ENCODE measurements at places on chromosomes 4 and X. TPM values are rescaled to one million over a fixed set of nuclear protein-coding genes. Genes with fewer than 3 reads are reported as not detected.

Gene DDIT4L
- 0.37 TPM for total RNA-seq

Gene HSFX3
- total RNA-seq: not detected

Gene UGT2B11
- not detected for total RNA-seq

Gene SYTL5
- not detected for total RNA-seq

Gene TLL1
- 0.74 TPM for total RNA-seq

Gene GDPD2
- total RNA-seq: not detected

Gene SLC10A6
- 0.82 TPM for total RNA-seq

Gene SRPK3
- total RNA-seq: 43.6 TPM

Gene PITX2
- total RNA-seq: 0.50 TPM

Gene LARP7
- total RNA-seq: 64.1 TPM

Gene AGA
- total RNA-seq: 7.3 TPM

Gene REPS2
- total RNA-seq: 8.0 TPM

Gene CCKAR
- total RNA-seq: not detected

Gene S100P
- total RNA-seq: 1.1 TPM

Gene ARHGAP6
- total RNA-seq: 2.8 TPM

Gene PNCK
- total RNA-seq: 14.5 TPM
